Stimulated activated CD4-positive, alpha-beta T cell treated with anti-CD3 and anti-CD28 coated beads, Interleukin-4, amount 100 ng/mL, for 4 hours (primary cell): ENCODE measurements at places on chromosomes 11 and 22.

- DNase-seq: no peak
These were observed 722.6 kb downstream of the TBC1D22A start for GRCh38 chr22:47484960-47485569.

GRCh38 chr11:75174781-75175370 is 24.0 kb downstream of the SLCO2B1 start:
- DNase-seq: no peak

- no peak for DNase-seq
These were observed 185.4 kb downstream of the DBX1 start for GRCh38 chr11:19974886-19975285.

GRCh38 chr11:130897262-130898182 is 18.8 kb downstream of the SNX19 start:
- DNase-seq: no peak

GRCh38 chr22:19941365-19942082 is at the start of the genes COMT and TXNRD2:
Gene COMT, plus strand, starts transcription at chr22:19941772. Its CDS starts 20,755 bp downstream, at chr22:19962527.
Gene TXNRD2, minus strand, starts transcription at chr22:19941818. Its CDS starts 15 bp downstream, at chr22:19941803.
- peak; percentile 53 for DNase-seq

GRCh38 chr11:1075341-1075911 is 752 bp downstream of the MUC2 start:
- DNase-seq: no peak

DNA sequence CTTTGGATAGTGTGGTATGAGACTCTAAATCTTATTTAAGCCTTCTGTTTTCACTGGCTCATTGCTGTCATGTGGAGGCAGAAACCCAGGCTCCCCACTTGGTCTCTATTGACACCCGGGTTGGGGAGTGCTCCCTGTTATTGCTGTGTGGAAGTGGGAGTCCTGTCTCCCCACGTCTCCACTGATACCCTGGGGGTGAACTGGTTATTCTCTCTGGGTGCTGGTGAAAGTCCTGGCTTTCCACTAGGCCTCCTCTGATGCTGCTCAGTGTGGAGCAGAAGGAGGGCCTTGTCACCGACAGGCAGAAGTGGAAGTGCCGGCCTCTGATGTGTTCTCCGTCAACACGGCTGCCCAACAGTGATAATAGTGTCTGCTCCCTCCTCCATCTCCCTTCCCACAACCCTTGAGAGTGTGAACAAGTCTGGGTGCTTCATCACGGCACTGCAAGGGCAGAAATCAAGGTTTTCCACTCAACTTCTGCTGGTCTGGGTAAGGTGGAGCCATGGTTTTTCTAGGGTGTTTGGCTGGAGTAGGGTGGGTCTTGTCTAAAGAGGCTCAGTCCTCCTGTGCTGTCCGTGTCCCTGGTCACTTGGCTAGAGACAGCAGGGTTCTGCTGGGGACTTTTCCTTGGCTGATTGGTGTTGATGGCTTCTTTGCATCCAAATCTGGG is 240.7 kb upstream of the B3GAT1 start:
- DNase-seq: no peak

GRCh38 chr22:17845327-17845726 is 71.1 kb upstream of the BID start:
- no peak for DNase-seq

- peak; percentile 63 for DNase-seq
These were observed 75.8 kb downstream of the CD44 start for GRCh38 chr11:35214792-35215193.

DNA sequence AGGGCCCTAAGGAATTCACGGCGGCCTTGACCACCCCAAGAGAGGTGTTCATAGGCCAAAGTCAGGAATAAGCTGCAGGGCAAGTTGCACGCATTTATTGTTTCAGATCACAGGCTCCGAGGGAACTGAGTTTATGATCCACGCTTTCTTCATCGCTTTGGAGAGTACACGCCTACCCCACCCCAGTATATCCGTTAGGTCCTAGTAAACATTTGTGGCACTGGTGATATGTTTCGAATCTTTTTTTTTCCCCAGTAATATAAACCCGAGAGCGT is 805 bp downstream of the GANAB start:
- DNase-seq: no peak

GRCh38 chr11:1522081-1522424 is 35.5 kb upstream of the MOB2 start:
- no peak for DNase-seq

- DNase-seq: no peak
These were observed 84.8 kb downstream of the SLC1A2 start for GRCh38 chr11:35334385-35335090.

- DNase-seq: no peak
These were observed 38.9 kb upstream of the EED start for GRCh38 chr11:86205421-86206336.
